Ammon's horn (tissue), 1 donor: ENCODE measurements at places on chromosomes 2 and 18.

DNA sequence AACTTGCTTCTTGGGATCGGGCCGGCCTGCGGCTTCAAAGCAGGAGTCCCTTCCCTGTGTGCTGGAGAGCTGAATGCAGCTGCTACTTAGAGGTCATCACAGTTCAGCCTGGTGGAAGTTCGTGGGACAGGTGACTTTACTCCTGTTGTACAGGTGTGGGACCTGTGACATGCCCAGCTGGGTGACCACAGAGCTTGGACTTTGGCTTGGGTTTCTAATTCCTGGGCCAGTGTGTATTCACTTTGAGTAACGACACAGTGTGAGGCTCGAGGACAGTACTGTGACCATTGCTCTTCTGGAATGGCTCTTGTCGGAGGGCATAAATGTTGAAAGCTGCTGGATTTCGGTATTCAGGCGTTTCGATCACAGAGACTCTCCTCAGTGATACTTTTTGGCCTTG, 114.5 kb downstream of the STPG4 start:
- DNase-seq = no peak

GRCh38 chr2:183227176-183227575, 102.9 kb downstream of the NUP35 start:
- no peak for DNase-seq

DNA sequence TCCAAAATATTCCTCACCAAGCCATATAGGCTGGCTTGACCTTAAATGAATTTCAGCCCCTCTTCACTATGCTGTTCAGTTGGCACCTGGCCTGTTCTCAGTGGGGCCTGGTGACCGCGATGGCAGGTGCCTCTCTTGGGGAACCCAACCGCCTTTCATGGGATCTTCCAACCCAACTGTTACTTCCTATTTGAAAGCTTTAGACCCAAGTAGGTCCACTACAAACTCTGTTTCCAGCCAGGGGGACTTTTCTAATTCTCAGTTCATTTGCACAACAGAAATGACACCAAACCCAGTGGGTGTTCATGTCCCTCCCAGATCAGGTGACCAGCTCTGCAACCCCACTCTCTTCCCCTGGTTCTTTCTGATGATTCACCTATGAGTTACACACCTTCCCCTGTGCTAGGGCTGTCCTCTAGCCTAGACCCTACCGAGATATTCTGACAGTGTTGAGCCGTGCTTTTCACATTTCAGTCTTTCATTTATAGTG, 35.6 kb upstream of the NDUFV2 start:
- DNase-seq = no peak

GRCh38 chr2:147854557-147855134, 9.8 kb downstream of the ACVR2A start:
- no peak for DNase-seq

- DNase-seq = no peak
These were observed 679.3 kb downstream of the NR4A2 start for GRCh38 chr2:155653176-155653575.
